ENCODE measurements at places on chromosomes 1 and 21.

DNA sequence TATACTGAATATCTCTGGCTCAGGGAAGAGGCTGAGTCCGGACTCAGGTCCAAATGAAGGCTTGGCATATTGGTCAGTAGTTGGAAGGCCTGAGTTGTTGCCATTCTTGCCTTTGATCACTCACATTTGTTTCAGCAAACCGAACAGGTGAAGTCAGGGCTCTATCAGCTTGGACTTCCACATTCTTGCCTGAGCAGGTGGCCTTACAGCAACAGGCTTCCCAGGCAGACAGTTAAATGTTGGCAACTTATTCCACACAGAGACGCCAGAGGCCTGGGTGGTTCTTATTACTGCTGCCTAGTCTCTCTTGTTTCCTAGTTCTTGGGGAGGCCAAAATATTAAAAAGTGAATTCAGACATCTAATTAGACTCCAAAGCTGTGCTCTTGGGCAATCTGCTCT, 36.6 kb downstream of the XCL2 start:
- DNase-seq, result no peak

DNA sequence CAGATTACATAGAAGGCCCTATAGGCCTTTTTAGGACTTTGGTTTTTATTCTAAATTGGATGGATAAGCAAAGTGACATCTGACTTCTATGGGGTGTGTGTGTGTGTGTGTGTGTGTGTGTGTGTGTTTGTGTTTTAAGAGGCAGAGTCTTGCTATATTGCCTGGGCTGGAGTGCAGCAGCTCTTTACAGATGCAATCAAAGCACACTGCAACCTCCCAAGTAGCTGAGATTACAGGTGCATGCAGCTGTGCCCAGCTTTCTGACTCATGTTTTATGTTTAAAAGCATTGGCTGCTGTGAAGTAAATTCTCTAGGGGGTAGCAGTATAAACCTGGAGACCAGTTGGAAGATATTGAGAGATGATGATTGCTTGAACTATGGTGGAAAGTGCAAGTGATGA, 12.4 kb upstream of the EVI5 start:
- DNase-seq, result no peak

- no peak for DNase-seq
Observed at GRCh38 chr21:25822981-25823380, 88.2 kb downstream of the GABPA start.

- DNase-seq, result no peak
Observed at GRCh38 chr1:6109688-6110087, 64.0 kb downstream of the KCNAB2 start.

DNA sequence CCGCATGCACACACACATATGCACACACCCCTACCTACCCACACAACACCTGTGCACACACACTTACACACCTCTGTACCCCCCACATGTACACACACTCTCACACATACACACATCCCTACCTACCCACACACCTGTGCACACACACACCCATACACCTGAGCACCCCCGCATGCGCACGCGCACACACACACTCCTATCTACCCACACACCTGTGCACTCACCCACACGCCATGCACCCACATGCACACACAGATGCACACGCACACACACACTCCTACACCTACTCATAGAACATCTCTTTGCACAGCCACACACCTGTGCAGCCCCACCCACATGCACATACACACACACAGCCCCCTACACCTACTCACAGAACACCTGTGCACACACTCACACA, 15.5 kb upstream of the PADI2 start:
- no peak for DNase-seq

- DNase-seq, result no peak
Observed at GRCh38 chr1:92465256-92465647, 21.5 kb downstream of the GFI1 start.

DNA sequence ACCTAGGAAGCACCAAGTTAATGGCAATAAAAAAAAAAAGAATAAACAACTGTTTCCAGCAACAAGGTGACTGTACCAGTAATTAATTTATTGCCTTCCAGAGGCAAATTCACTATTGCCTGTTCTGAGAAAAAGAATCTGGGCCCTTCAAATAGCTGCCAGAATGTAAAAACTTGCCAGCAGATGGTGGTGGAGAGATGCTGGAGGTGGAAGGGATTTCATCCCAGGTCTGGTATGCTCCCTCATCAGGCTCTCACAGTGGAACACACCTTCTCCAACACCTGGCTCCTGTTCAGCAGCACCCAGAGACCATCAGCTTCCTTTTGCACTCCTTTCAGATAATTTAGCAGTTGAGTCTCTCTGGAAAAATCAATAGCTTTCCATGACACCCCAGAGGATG, 792.9 kb upstream of the ADAMTS5 start:
- no peak for DNase-seq

DNA sequence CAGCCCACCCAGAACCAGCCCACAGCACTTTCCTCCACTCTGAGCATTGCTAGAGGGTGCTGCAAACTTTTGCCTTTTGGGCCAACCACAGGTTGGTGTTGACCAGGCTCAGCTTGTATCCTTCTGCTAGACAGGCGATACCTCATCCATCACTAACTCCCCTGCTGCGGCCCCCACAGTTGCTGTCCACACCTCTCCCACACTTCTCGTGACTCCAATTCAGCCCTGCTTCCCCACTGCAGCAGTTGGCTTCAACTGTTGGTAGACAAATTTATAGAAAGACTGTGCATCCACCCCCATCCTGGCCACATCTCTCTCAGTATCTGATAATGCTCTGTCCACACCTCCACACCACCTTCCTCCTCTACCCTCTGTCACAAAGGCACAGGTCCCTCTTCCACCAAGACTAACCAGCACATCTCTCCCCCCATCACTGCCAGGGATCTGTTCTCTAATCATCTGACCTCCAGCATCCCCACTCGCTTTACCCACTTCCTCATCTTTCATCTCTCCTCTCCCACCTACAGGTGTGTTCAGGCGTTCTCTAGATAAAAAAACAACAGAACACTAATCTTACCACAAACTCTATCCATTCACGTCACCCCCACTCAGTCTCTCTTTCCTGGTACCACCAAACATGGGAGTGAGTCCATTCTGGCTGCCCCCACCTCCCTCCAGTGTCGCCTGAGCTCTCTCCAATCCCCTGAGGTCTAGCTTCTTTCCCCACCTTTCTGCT, 15.8 kb upstream of the SLC25A44 start:
- DNase-seq, result no peak

DNA sequence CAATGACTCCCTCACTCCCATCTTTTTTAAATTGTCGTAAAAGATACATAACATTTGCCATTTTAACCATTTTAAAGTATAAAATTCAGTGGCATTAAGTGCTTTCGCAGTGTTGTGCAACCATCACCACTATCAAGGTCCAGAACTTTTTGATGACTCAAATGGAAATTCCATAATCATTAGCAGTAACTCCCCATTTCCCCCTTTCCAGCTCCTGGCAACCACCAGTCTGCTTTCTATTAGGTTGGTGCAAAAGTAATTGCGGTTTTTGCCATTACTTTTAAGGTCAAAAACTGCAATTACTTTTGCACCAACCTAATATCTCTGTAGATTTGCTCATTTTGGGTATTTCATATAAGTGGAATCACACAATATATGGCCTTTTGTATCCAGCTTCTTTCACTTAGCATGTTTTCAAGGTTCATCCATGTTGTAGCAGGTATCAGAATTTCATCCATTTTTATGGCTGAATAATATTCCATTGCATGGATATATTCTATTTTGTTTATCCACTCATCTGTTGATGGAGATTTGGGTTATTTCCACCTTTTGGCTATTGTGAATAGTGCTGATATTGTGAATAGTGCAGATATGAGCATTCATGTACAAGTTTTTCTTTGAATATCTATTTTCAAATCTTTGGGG, 159.7 kb downstream of the HIVEP3 start:
- DNase-seq, result no peak

GRCh38 chr1:195618287-195618686, 990.0 kb downstream of the KCNT2 start:
- no peak for DNase-seq

DNA sequence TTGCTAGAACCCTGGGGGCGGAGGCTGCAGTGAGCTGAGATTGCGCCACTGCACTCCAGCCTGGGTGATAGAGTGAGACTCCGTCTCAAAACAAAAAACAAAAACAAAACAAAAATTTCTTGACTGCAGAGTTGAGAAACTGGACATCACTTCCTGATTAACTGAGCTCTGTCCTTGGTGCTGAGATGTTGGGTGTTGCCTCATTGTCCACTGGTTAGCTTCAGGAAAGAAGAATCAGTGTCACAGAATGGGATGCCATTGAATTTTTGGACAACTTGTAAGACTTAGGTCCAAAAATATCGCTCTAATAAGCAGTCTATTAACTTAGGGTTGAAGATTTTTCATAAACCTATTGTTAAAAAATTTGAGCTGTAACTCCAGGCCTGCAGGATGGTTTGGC, 23.8 kb upstream of the KCNA10 start:
- no peak for DNase-seq

DNA sequence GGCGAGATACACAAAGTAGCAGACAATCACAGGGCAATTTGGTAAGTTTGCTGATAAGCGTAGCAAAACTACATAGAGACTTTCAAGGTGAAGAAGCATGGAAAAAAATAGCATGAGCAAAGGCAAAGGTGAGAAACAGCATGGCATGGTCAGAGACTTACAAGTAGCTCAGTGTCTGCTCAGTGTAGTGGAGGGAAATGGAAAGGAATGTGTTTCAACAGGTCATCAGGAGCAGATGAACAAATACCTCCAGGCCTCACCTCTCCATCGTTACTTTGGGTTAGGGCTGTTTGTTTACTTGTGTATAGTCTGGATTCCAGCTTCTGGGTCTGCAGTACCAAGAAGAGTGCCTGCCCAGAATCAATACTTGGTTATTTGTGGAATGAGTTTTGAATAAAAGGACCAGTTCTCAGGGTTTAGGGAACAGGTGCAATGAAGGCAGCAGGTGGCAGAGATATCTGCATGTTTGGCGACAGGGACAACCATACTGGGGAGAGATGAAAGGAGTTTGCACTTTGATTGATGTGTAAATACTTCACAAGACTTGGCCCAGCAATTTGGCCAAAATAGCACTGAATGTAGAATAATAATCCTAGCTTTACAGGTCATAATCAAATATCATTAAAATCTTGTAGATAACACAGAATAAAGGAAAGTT, 97.0 kb upstream of the FGGY start:
- no peak for DNase-seq

DNA sequence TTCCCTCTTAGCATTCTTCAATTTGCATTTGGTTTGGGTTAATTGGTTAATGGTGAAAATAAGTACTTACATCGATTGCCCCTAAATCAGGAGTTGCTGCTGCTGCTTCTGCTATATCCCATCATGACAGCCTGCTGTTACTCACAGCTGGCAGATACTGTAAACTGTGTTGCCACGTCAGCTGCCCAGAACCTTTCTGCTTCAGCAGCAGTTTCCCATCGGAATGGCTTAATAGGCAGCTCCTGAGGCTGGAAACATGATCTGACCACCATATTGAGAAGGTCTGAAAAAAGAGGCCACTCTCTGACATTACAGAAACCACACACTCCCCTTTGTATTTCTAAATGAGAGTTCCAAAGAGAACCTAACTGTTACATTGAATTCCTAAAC, 14.3 kb upstream of the SEC16B start:
- no peak for DNase-seq

DNA sequence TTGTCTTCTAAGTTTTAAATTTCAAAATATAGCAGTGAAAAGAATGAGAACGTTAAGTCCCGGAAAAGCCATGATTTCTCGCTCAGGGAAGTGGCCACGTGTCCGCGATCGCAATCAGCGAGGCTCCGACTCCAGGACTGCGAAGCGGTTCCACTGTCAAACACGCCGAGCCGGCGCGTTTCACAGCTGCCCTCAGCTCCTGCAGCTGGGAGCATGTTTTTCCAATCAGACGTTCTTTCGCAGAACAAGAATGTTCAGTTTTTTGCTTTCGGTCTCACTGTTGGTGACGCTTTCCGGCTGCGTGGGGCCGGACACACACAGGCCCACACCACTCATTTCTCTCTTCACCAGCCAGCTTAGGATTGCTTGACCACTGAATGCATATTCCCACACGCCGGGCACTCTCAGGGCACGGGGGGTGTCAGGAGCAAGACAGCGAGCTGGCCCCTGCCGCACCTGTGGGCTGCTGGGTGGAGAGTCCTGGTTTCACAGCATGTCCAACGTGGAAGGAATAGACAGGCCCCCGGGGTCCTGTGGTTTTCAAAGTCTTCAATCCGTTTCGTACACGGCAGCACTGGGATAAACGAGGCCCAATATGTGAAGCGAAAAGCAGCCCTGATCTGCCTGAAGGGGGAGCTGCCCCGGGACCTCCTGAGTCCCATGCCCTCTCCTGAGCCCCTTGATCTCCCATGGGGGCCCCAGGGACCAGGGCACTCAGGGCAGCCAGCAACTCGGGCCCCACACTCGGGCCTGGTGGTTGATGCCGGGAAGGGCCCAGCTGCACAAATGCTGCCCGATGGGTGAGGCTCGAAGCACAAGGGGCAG, 47.3 kb upstream of the COL18A1 start:
- no peak for DNase-seq

DNA sequence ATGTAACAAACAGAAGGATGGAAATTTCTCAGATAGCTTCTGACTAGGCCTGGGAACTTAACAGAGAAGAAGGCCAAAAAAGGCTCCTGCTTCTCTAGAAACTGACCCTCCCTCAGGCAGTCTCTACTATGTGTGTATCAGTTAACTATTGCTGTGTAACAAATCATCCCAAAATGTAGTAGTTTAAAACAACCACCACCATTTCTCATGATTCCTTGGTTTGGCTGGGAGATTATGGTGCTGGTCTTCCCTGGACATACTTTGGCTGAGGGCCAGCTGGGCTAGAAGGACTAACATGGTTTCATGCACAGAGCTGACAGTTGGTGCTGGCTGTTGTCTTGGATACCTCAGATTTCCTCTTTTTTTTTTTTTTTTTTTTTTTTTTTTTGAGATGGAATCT, 26.2 kb upstream of the CNN3 start:
- DNase-seq, result no peak

- DNase-seq, result no peak
Observed at GRCh38 chr1:54396261-54396933, 9.8 kb downstream of the SSBP3 start.

GRCh38 chr1:109938556-109938955, 27.9 kb downstream of the CSF1 start:
- no peak for DNase-seq

DNA sequence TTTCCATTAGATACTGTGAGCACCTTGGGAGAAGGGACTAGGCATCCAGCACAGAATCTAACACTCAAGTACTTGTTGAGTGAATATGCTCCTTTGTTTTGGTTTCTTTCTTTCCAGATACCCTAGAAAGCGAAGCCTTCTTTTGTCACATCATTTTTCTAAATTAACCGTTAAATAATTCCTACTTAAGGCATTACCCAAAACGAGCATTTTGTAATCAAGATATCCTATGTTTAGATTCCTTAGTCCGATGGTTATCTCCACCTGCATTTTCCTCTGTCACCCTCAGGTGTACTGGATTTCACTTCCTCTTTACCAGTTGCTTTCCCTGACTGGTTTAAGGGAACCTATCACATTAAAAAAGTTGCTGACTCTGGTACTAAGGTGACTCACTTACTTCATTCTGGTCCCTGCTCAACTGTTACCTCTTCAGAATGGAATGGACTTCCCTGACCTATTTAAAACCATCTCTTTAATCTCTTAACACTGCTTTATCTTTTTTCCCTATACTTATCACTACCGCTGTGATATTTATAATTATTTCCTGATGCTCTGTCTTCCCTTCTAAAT, 3.2 kb downstream of the B3GALNT2 start:
- no peak for DNase-seq

All from stimulated activated CD8-positive, alpha-beta memory T cell treated with anti-CD3 and anti-CD28 coated beads, Interleukin-4, amount 100 ng/mL, for 1 hour (primary cell).